ENCODE measurements at places on chromosomes 7 and 10.

DNA sequence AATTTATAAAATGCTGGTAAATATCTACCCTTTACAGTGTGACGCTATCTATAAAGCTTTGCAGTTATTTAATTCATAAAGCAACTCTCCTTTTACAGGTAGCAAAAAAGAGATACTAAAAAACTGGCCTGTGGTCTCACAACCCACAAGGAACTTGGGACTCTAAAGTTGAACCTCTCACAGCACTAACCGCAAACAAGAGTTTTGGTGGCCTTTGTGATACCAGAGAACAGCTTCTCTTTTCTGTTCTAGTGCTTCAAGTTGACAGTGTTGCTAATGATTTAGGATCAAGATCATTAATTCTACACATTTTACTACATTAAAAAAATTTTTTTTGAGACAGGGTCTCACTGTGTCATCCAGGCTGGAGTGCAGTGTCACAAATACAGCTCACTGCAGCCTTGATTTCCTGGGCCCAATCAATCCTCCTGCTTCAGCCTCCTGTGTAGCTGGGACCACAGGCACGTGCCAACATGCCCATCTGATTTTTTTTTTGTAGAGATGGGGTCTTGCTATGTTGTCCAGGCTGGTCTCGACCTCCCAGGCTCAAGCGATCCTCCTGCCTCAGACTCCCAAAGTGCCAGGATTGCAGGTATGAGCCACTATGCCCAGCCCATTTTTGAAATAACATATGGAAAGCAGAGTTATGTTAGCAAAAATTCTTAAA lies 56.0 kb upstream of the ST8SIA6 start:
- DNase-seq: no peak

DNA sequence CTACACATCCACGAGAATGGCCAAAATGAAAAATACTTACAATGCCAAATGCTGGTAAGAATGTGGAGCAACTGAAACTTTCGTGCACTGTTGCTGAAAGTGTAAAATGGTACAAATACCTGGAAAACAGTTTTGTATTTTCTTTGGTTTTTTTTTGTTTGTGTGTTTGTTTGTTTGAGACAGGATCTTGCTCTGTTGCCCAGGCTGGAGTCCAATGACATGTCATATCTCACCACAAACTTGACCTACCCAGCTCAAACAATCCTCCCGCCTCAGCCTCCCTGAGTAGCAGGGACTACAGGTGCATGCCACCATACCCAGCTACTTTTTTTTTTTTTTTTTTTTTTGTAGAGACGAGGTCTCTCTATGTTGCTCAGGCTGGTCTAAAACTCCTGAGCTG lies 35.6 kb upstream of the CAV2 start:
- DNase-seq: no peak

DNA sequence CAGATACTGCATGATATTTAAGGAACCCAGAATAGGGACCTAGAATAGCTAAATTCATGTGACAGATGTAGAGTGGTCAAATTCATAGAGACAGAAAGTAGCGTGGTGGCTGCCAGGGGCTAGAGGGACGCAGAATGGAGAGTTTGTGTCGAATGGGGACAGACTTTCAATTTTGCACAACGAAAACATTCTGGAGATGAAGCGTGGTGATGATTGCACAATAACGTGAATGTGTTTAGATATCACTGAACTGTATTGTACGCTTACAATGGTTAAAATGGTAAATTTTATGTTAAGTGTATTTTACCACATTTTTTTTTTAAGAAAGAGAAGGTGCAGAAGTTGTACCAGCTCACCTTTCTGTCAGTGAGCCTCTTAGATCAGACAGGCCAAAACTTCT lies 137.8 kb upstream of the TNS3 start:
- DNase-seq: no peak

- no peak for DNase-seq
Observed at GRCh38 chr7:44402401-44403060, 77.1 kb upstream of the CAMK2B start.

DNA sequence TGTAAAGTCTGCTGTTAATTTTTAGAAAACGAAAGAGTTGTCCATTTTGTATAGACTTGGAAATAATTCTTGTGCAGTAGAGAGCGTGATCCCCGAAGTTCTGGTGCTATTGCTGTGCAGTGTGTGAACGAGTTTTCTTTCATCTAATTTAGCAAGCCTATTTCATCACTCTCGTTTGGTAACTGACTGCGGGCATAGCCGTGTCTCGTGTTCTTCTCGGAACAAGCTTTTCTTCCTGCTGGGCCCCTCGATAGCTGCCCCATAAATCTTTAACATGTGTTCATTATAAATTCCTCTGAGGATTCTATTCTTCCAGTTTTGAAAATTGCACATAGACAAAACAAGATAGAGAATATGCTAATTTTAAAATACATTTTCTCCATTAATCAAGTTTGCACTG lies 622.0 kb upstream of the PFKP start:
- no peak for DNase-seq

DNA sequence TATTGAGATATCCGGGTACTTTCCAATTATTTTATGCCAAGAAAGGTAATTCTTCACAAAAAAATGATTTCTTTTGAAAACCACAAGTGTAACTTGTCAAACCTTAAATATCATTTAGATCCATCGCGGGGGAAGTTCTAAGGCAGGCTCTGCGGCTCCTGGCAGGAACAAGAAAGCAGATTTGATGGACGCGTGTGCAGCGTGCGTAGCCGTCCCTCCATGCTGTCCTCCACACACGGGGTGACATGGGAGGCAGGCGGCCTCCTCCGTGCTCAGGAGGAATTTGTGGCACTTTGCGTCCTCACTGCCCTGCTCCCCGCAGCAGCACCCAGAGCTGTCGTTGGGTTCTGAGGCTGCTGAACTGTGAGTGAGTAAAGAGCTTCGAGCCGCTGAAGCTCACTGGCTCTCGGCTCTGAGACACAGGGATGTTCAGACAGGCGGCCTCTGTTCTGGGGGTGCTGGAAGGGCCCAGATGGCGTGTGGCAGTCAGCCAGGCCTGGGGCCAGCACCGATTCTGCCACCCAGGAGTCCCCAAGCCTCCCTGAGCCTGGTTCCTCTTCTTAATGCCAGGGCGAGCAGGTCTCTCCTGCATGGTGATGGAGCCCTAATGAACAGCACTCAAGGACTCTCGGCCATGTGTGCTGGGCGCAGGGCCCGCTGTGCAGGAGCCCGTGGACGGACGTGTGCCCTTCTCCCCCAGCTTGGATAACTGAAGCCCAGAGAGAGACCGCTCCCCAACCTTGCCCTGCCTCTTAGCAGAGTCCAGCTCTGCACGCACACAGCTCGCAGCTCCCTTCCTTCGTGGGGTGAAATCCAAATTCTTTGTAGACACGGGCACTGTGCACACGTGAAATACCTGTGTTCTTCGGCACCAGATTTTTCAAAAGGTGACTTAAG lies 185.4 kb upstream of the SHH start:
- no peak for DNase-seq

DNA sequence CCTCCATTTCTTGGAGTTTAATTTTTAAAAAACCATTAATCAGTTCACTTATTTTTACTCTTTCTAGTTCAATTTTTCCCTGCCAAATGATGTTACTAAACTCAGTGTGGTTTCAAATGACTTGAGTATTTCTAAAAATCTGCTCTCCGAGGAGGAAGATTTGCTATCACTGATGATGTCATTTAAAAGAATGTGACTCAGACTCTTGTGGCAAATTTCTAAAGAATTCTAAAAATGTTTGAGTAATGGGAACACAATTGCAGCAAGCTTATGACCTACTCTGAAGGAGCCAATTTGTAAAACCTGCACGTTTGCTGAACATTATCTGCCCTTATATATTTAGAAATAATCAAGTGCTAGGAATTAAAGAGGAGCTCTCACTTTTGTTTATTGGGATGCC lies 88.6 kb downstream of the SPAG6 start:
- DNase-seq: no peak

GRCh38 chr10:129417870-129418269 lies 49.2 kb upstream of the MGMT start:
- no peak for DNase-seq

DNA sequence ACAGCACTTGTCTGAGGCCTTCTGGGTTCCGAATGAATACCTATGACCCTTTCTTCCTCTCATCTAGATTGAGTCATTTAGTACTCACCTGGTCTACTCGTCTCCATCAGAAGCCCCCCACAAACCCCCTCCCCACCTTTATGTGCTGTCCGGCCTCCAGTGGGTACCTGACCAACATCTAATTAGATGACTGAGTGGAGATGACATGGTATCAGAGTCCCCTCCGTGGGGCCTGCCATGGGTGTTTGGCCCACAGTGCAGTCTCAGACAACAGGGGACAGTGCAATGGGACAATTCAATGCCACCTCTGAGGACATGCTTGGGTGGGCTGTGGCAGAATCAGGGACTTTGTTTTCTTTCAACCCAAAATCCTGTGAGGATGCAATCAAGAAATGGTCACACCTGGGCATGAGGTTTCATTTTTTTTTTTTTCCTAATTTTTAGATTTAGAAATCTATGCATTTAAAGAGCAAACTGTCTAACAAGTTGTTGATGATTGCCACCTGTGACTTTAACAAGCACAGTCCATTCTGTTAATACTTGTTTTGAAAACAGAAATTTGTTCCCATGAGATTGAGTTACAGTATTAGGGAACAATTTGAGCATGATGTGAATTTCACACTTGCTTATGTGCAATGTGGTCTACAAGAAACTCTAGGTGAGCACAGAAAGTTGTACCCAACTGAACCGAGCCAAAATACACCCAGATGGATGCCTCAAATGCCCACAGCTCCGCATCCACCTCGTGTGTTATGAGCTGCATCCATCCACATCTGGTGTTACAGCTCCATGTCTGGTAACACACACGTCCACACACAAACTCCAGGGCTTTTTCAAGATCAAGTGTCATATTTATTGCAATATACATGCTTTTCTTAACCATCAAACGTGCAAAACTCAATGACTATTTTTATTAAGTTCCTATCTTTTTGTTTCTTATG lies 27.5 kb downstream of the GPRIN2 start:
- no peak for DNase-seq

GRCh38 chr10:120429395-120429794 lies 27.6 kb upstream of the PLPP4 start:
- DNase-seq: no peak

DNA sequence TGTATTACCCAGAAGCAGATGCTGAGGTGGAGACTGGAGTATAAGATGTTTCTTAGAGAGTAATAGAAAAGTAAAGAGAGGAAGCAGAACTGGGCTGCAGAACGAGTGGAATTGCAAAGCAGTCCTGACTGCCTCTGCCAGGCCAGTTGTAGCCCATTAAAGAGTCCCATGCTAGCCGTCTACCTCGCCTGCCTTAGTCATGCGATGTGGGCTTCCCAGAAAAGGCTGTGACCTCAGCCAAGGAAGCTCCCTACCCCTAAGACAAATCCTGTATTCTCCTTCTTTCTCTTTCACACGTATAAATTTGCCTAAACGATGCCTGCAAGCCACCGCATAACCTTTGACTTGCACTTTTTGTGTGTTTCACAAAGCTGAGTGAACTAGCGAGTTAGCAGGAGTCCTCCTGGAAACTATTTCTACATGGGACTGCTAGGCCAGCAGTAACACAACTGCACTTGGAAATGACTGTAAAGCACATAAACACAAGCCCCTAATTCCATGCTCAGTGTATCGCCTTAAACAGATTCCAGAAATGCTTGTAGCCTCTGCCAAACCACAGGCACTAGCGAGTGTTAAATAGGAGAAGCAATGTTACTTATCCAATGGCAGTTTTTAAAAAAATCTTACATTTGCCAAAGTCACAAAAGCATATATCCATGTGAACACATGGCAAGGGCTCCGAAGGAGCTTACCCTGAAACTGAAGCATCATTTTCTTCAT lies 47.4 kb upstream of the GNAI1 start:
- no peak for DNase-seq

GRCh38 chr10:73872190-73872710 lies 2.1 kb downstream of the CAMK2G start:
- no peak for DNase-seq

DNA sequence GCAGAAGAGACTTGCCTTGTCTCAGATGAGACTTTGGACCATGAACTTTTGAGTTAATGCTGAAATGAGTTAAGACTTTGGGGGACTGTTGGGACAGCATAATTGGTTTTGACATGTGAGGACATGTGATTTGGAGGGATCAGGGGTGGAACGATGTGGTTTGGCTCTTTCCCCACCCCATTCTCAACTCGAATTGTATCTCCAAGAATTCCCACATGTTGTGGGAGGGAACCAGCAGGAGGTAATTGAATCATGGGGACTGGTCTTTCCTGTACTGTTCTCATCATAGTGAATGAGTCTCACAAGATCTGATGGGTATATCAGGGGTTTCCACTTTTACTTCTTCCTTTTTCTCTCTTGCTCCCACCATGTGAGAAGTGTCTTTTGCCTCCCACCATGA lies 229.7 kb upstream of the KCND2 start:
- no peak for DNase-seq

GRCh38 chr10:106424054-106424453 lies 740.5 kb downstream of the SORCS1 start:
- DNase-seq: no peak

GRCh38 chr10:21263263-21263803 lies 262.1 kb downstream of the SKIDA1 start:
- no peak for DNase-seq

Measured in stimulated activated CD4-positive, alpha-beta T cell treated with anti-CD3 and anti-CD28 coated beads, Interleukin-1b, Interleukin-23, amount 100 ng/mL, for 4 hours (primary cell).